ENCODE measurements at places on chromosomes 12 and 14.

DNA sequence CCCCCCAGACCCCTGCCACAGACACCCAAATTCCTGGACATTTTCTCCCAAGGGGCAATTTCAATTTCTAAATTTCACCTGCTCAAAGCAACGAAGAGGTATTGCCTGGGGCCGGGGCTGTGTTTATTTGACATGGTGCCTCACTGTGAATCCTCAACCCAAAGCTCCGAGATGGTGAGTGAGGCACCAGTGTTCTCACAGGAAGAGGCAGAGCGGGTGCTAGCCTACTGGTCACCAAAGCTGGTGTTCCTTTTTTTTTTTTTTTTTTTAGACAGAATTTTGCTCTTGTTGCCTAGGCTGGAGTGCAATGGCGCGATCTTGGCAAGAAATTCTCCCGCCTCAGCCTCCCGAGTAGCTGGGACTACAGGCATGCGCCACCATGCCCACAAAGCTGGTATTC is 14.8 kb upstream of the SH2B3 start:
- DNase-seq, result no peak

GRCh38 chr14:35342489-35343010 is 50.4 kb downstream of the PSMA6 start:
- no peak for DNase-seq

GRCh38 chr12:42421844-42422779 is 96.1 kb downstream of the PPHLN1 start:
- DNase-seq, result no peak

DNA sequence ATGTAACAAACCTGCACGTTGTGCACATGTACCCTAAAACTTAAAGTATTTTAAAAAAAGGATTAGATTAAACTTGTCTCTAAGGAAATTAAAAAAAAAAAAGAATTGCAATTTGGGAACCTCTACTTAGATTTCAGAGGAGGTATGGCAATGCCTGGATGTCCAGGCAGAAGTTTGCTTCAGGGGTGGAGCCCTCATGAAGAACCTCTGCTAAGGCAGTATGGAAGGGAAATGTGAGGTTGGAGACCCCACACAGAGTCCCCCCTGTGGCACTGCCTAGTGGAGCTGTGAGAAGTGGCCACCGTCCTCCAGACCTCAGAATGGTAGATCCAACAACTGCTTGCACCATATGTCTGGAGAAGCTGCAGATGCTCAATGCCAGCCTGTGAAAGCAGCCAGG is 279.6 kb upstream of the CCDC196 start:
- no peak for DNase-seq

Data from cerebellar cortex (tissue), 1 donor.